ENCODE measurements at places on chromosomes 5 and 9.

- no peak for DNase-seq
Observed at GRCh38 chr5:37772255-37772654, 67.6 kb downstream of the GDNF start.

GRCh38 chr9:12847561-12847960, 72.7 kb downstream of the LURAP1L start:
- DNase-seq = no peak

DNA sequence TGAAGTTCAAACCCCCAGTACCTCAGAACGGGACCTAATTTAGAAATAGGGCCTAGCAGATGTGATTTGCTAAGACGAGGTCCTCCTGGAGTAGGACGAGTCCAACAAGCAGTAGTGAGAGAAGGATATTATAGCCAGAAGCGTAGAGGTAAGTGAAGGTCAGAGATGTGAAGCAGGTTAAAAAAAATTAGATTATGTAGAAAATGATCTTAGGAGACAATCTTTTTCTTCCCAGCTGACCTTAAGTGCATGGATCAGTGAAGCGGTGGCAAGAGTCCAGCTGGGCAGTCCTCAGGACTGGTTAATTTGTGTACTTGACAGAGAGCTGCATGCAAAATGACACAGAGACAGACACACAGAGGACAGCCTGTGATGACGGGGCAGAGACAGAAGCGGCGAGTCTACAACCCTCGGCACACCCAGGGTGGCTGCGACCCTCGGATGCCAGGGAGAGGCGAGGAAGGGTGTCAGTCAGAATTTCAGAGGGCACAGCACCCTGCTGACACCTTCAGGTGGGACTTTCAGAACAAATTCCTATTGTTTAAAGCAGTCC, 131.4 kb upstream of the IRX4 start:
- DNase-seq = no peak

- DNase-seq = no peak
Observed at GRCh38 chr5:150584556-150585335, 55.7 kb upstream of the SYNPO start.

DNA sequence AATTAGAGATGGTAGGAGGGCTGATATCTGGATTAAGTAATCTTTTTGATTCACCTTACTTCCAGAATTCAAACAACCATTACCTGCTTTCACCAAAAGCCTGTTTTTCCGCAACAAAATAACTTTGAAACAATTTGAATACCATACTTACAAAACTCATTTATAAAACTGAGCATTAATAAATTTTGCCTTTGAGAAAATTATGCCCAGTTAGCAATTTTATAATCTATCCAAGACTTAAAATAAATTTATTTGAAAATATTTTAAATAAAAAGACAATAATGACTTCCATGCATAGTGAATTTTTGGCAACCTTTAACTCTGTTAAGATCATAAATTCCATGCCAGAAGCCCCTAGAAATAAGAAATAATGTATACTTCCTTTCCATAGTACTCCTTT, 71.3 kb upstream of the FTMT start:
- DNase-seq = no peak

DNA sequence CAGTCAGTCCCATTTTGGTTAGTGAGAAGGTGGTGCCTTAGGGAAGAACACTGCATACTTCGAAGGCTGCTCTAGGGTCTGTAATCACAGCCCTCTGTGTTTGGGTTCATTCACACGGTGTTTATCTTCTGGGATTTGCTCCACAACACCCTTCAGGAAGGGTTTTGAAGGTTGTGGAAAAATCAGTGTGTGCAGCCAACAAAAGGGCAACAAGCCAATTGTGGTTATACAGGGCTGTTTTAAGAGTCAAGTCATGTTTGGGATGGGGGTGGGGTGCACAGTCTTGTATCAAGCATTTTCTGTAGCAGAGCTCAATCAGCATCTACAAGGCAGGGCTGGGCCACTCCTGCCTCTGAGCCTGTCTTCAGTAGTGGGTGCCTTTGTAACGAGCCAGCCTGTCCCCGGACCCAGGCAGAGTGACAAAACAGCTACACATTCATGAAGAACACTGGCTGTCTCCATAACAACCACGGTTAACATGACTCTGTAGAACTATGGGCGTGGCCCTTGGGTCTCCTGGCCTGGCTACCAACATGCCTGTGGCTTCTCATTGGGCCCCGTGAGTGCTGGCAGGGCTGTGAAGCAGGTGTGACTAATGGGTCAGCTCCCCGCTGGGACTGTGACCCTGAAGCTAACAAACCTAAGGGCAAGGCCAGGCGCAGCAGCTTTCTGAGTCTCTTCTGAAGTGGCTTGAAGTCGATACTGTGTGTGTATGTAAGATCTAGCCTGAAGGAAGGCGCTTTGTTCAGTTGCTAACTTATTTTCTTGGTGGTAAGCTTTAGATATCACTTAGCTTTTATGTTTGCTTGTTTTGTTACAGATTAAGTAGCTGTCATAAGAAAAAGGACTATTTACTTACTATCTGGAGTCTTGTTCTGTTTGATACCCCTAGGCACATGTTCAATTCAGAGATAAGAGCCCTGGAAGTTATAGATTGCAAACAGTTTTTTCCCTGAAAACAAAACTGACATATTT, 27.9 kb upstream of the GOLM1 start:
- DNase-seq = no peak

DNA sequence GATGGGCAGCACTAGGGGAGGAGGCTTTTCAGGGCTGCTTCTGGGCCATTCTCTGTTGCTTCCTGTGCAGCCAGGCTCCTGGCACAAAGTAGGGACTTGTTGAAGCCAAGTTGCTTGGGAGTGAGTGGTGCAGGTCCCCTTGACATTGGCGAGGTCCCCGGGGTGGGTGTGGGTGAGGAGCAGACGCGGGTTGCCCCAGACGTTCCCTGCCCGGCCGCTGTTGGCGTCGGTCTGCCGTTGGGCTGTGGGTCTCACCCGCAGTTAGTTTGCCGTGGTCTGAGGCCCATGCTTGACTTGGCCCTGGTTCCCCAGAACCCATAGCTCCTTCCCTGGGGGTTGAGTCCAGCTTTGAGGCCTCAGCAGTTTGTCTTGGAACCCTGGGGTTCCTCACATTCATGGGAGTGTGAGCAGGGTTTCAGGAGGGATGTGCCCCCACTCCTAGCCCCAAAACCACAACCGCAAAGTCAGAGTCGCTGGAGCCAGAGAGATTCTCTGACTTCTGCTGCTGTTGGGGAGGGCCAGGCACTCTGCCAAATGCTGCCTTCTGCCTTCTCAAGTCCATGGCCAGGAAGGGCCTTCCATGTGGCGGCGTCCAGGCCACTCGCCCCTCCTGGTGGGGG, 77.5 kb downstream of the RXRA start:
- no peak for DNase-seq

- no peak for DNase-seq
Observed at GRCh38 chr5:168667301-168667840, 88.2 kb upstream of the PANK3 start.

DNA sequence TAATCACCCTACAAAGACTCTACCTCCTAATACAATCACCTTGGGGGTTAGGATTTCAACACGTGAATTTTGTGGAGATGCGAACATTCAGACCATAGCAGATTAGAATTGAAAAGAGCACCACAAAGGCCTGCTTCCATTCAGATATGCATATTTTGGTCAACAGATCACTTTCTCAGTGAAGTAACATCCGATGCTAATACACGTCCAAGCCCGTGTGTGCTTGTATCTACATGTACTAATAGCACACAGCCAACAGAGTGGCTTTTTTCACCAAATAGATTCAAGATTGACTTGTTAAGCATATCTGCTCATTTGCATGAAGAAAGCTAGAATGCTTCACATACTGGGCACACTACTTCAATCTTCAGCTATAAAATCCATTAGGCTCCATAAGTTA, 35.6 kb upstream of the SSBP2 start:
- DNase-seq = no peak

- no peak for DNase-seq
Observed at GRCh38 chr9:77851882-77852595, 179.6 kb downstream of the GNAQ start.

DNA sequence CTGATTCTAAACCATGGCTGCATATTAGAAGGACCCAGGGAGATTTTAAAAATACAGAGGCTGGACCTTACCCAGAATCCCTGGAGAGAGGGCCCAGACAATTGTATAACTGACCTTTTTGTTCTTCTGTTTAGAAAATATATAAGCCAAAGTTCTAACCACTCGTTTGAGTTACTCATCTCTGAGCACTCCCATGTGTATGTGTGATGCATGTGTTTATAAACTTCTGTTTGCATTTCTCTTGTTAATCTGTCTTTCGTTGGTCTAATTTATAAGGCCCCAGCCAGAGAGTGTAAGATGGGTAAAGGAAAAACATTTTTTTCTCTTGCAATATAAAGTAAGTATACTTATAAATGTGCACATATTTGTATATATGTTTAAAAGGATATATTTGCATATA, 443.9 kb downstream of the ZNF608 start:
- no peak for DNase-seq

All from stimulated activated CD8-positive, alpha-beta memory T cell treated with anti-CD3 and anti-CD28 coated beads, Interleukin-12 subunit alpha, Interleukin-12 subunit beta, amount 100 ng/mL, for 4 hours (primary cell).